BJ (cell line): ENCODE measurements at places on chromosomes 5 and 9.

DNA sequence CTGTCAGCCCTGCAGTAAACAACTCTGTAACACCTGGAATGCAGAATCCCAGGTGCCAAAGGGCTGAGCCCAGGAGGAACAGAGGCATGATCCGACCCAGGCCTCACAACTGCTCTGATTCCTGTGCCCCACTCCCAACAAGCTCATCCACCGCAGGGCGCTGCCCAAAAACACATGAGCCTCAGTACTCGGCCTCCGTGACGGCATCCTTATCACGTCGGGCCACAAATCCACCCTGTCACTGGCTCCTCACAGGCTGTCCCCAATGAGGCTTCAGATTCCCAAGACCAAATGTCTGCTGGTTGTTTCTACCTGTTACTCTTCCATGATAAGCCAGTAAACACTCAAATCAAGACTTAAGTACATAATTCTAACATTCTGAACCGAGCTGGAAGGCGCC, 15.2 kb downstream of the QSOX2 start:
- no peak for DNase-seq

- no peak for DNase-seq
Observed at GRCh38 chr9:93076792-93077128, 18.3 kb downstream of the SUSD3 start.

- DNase-seq = no peak
Observed at GRCh38 chr9:105005186-105005585, 77.2 kb upstream of the ABCA1 start.

DNA sequence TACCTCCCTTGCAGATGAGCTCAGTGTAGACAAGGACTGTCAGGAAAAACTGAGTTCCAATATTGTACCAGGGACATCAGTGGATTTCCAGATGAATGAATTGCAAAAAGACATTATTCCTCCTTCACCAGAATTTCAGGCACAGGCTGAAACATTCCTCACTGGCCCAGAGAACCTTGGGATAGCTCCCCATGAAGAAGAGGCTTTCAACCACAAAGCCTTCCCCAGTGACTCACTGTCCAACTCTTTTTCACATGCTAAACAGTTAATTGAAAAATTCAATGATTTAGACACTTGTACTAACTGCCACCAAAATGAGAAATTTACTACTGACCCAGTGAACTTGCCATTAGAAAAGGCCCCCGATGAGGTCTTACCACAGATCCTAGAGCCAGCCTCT, 144.5 kb downstream of the UNC13B start:
- DNase-seq = no peak

DNA sequence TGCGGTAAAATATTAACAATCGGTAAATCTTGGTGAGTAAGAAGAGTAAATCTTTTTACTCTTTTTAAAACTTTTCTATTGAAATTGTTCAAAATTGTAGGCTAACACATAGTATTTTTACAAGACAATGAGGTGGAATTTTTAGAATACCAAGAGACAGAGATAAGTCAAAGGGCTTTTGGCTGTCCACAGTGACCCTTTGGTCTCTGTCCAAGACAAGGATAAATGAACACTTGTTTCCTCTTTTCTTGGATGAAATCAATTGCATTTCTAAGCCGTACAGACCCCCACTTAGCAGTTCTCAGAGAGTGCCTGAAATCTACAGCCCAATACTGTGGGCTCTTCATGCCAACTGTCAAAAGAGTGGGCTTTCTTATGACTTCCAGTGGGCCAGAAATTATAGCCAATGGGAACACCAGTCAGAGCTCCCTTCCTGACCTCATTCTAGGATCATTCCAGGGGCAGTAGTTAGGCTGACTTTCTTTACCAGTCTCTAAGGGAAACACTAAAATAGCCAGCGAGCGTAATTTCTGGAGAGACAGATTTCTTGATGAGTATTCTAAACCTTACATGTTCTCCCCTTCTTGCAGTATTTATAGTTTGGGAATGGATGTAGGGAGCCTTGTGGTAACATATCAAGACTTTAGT, 74.1 kb downstream of the GALNT10 start:
- no peak for DNase-seq

DNA sequence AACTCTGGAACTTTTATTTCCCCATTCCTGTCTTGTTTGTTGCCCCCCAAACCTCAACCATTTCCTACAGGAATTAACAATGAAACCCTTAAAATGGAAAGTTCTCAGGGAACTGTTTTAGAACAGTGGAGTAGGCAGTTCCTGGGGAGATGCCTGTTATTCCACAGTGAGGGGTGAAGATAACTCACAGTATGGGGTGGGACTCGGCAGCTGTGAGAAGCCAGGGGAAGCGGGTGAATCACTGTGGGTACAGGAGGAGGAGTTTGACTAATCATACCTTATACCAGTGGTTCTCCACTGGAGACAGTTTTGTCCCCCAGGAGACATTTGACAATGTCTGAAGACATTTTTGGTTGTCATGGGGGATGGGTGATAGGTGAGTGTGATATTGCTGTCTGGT, 36.9 kb upstream of the GLRA1 start:
- no peak for DNase-seq

GRCh38 chr9:134496413-134497282, 145.0 kb upstream of the COL5A1 start:
- peak; percentile 86 for DNase-seq

- no peak for DNase-seq
Observed at GRCh38 chr9:34403554-34404380, 27.1 kb upstream of the MYORG start.

DNA sequence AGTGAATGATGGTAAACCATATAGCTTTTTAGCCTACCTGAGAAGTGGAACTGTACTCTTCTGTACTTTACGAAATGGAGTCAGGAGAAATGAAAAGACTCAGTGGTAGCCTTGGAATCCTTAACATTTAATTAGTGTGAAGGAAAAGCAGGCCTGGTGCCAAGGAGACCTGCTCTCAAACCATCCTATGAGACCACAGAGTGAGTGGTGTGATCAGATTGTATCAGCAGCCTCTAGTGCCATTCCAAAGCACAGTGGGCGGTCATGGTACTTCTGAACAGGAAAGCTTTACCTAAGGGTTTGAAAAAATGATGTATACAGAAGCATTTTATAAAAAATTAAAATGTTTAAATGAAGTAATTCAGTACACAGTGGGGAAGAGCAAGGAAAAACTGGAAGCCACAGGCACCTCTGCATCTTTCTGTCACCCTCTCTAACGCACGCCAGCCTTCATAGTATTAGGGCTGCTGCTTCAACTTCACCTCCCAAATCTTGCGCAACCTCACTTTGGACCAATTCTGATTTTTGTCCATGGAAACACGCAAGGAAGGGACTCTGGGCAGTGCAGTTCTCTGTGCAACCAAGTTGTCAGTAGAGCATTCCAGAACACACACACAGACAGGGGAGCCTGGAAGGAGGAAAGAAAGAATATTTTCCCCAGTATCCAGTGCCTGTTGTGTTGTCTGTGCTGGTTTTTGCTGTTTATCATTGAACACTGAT, 203.7 kb downstream of the SH3GL2 start:
- no peak for DNase-seq
